ENCODE measurements at places on chromosomes 5 and 9.

GRCh38 chr5:65512170-65512937 is 30.6 kb upstream of the ADAMTS6 start:
- DNase-seq, result no peak

DNA sequence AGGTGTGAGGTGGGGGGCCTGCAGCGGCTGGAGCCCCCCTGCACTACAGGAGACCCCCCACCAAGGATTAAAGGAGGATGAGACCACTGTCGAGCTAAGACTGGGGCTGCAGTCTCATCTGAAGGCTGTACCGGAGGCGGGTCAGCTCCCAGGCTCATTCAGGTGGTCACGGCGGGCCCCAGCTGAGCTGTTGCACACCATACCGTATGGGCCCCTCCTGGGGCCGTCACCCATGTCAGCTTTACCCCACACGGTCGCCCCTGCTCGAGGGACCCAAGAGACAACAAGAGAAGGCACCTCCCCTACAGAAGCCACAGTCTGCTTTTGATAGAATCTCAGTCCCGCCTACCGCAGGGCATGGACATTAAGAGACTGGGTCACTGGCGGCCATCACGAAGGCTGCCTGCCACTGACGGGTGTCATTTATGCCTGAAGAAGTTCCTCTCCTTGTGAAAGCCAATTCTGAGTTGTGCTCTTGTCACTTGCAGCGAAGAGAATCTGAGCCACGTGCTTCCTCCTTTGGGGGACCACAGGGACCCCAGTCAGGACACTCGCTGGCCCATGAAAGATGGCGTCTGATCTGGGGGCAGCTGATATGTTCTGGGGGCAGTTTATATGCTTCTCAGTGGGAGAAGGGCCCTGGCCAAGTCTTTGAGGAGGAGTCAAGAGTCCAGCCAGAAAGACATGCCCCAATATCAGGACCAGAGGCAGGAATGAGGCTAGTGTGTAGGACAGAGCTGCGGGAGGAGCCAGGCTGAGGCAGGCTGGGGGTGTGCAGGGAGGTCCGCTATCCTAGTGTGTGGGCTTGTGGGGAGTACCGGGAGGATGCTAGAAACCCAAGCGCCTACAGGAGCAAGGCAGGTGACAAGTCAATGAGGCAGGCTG is 102.4 kb downstream of the ZNF354C start:
- no peak for DNase-seq

- DNase-seq, result no peak
Measured at GRCh38 chr9:6219040-6219439, 3.4 kb downstream of the IL33 start.

GRCh38 chr9:426976-427375 is 212.3 kb downstream of the DOCK8 start:
- DNase-seq, result no peak

DNA sequence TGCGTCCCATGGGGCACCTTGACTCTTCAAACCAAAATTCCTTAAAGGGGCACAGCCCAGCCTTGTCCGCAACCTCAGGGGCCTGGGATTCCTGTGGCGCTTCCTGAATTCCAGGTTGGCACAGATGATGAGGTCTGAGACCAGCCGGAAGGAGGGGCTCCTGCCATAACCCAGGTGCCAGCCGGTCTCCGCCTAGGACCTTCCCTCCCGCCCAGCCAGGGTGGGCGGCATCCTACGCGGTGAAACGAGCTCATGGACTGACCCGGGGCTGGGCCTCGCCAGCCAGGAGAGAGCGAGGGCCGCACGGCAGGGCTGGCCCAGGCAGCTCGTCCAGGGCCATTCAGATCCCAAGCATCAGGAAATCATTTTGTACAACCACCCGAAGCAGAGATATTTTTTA is 23.0 kb downstream of the AMBP start:
- DNase-seq, result no peak

DNA sequence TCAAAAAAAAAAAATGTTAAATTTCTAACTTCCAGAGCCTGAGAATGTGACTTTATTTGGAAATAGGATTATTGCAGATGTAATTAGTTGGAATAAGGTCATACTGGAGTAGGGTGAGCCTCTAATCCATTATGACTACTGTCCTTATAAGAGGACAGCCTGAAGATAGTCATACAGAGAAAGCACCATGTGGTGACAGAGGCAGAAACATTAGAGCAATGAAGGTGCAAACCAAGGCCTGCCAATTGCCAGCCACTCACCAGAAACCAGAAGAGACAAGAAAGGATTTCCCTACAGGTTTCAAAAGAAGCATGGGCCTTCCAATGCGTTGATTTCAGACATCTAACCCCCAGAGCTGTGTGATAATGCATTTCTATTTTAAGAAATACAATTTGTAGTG is 659.2 kb upstream of the CHD1 start:
- no peak for DNase-seq

DNA sequence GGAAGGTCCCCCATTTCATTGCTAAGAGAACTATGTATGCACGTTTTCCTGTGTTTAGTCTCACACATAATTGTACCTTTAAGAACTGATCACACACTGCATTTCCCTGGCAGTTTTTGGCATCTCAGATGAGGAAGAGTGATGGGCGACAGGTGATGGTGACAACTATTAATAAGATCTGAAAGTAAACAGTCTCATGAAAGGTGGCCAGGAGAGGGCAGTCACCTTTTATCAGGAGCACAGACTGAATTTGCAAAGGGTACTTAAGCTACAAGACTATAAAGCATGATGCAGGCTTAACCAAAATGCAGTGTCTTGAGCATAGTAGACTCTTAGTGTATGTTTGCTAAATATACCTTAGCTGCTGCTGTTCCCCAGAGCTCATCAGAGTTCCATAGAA is 91.5 kb downstream of the GHR start:
- DNase-seq, result no peak

- DNase-seq, result no peak
Measured at GRCh38 chr9:26191711-26192110, 513.5 kb upstream of the TUSC1 start.

GRCh38 chr5:172151661-172152210 is 36.3 kb downstream of the STK10 start:
- DNase-seq, result no peak

GRCh38 chr5:171306166-171306565 is 2.9 kb upstream of the TLX3 start:
- no peak for DNase-seq

DNA sequence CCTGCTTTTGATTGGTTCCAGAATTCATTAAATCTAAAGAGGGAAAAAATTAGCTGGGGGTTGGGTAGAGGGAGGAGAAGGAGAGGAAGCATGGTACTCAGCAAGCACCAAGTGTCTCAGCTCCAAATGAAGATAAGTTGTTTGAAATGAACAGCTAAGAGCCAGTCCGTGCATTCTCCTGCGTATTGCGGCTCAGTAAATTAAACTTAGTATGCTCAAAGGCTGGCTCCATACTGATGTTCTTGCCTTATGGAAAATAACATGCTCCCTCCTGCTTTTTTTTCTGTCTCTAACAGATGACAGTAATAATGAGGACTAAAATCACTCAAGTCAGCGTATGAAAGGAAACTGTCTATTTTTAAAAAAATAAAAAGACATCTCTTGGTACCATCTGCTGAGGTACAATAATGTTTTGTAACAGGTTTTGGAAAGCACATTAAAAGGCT is 161.0 kb downstream of the SPATA31D1 start:
- no peak for DNase-seq

DNA sequence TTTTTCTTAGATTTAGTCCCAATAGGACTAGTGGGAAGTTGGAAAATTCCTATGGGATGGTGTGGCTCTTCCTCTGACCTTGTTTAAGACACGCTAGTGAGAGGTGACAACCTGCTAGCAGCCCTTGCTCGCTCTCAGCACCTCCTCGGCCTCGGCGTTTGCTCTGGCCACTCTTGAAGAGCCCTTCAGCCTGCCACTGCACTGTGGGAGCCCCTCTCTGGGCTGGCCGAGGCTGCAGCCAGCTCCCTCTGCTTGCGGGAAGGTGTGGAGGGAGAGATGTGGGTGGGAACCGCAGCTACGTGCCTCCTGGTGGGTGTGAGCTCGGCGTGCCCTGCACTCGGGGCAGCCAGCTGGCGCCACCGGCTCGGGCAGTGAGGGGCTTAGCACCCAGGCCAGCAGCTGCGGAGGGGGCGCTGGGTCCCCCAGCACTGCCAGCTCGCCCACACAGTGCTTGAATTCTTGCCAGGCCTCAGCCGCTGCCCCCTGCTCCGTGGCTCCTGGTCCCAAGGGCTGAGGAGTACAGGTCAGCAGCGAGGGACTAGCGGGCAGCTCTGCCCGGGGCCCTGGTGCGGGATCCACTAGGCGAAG is 254.5 kb upstream of the ANKRD55 start:
- DNase-seq, result no peak

GRCh38 chr5:131280417-131280816 is 16.6 kb downstream of the CDC42SE2 start:
- DNase-seq, result no peak

DNA sequence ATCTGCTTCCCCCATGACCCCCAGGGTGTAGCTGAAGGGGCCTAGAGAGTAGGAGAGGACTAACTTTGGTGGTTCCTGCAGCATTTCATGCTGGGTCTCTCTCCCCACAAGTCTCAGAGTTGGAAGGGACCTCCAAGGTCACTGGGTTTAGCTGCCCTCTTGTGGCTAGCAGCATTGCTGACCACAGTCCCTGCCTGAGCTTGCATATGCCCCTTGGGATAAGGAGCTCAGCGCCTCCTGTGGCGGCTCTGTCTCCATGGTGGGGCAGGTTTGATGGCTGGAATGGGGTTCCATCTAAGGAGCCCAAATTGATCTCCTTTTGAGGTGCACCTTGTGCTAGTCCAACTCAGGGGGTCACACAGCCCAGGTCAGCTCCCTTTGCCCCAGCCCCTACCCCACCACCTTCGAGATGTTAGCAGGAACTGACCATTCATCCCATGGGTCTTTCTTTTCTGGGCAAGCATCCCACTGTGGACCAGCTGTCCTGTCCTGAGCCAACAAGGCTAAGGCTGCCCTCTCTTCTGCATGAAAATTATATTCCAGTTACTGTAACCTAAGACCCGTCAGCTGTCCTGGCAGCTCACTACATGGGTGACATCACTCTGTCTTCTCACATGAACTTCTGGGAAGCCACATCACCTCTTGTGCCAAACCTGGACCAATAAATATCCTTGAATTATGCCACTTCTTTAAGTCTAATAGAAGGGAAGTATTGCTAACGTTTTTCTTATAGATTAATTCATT is 196.2 kb downstream of the HSPA4 start:
- peak; percentile 62 for DNase-seq

GRCh38 chr5:40832345-40832744 is 2.7 kb downstream of the RPL37 start:
- DNase-seq, result no peak

DNA sequence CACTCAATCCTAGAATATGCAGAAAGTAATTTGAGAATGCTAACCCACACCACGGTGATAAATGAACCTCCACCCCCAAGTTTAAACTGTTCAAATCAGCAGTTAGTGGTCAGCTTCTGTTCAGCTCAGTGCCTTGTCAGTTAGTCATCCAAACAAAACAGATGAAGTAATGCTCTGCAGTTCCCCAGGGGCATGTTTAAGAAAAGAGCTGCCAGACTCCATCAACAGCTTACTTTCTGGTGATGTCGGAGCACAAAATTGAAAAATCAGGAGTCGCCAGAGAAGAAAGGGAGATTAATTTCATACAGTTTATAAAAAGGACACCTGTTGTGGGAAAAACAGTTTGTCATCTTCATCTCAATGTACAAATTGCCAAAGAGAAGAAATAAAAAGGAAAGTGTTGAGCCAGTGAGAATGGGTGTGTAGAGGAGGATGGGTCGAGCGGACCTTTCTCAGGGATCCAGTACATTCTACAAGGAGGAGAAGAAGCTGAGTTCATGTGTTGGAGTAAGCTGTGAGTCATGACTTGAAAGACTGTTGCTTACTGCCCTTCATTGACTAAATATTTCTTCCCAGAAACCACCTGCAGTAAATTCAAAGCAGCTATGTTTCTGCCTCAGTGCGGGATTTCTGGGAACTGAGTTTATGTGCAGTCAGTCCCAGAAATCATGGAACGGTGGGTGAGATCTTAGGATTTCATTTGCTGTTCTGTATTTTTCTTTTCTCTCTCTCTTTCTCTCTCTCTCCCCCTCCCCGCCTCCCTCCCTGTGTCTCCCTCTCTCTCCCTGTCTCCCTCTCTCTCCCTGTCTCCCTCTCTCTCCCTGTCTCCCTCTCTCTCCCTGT is 13.7 kb downstream of the TRIO start:
- DNase-seq, result peak; percentile 55

GRCh38 chr5:167840527-167841130 is 450.8 kb upstream of the WWC1 start:
- DNase-seq, result no peak

DNA sequence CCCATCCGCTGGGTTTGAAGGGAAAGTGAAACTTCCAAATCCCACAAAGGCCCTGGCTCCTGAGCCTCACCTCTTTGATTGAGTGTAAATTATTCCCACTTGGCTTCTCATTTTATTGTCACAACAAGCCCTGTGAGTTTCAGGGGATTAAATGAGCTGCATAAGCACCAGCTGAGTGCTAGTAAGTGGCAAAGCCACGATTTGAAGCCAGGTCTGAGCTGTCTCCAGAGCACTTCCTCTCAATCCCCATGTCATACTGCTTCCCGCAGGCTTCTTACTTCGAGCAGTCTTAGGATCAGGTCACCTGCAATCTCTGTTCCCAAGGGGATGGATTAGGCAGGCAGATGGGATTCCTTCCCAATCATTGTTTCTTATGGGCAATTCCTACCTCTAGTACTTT is 18.0 kb downstream of the RPS14 start:
- no peak for DNase-seq

DNA sequence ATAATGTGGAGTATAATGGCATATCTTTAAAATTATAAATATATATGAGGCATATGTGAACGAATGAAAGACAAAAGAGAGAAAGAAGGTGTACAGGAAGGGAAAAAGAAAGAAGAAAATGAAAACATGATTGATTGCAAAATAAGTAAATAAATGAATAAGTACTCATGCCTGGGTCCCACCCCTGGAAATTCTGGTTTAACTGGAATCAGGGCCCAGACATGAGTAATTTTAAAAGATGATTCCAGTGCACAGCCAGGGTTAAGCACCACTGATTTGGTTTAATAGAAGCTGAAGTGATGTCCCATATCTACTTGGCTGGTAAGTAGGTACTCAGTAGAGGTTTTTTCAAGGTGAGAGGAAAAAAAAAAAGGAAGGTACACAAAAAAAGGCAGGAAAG is 34.0 kb upstream of the HOMER1 start:
- peak; percentile 28 for DNase-seq

GRCh38 chr5:27414099-27414498 is 375.7 kb upstream of the CDH9 start:
- DNase-seq, result no peak

DNA sequence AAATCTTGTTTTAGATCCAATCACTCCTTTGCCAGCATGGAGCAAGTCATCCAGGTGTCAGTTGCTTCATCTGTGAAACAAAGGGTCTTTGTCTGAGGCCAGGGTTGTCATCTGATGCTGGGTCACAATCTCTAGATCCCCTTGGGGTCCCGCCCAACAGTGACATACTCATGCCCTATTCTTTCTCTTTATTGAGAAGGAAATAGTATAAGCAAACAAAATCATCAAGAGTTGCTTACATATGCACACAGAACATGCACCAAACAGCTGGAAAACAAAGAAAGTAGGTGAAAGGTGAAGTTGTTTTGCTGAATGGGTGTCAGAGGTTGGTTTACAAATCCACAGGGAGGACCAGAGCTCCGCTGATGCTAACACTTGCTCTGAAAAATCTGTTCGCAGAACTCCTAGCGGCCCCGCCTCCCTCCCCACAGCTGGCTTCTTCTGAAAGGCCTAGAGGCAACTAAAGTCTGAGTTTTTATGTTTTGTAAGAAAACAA is 106.1 kb upstream of the SLC44A1 start:
- peak; percentile 55 for DNase-seq

- no peak for DNase-seq
Measured at GRCh38 chr5:133373121-133373870, 239.0 kb downstream of the FSTL4 start.
